ENCODE measurements at places on chromosomes 13 and 19.
A peak's percentile ranks its signal among the peaks of the same experiment; 100 is the strongest.

- DNase-seq = no peak
Measured at GRCh38 chr19:18287836-18288772, 6.7 kb upstream of the JUND start.

DNA sequence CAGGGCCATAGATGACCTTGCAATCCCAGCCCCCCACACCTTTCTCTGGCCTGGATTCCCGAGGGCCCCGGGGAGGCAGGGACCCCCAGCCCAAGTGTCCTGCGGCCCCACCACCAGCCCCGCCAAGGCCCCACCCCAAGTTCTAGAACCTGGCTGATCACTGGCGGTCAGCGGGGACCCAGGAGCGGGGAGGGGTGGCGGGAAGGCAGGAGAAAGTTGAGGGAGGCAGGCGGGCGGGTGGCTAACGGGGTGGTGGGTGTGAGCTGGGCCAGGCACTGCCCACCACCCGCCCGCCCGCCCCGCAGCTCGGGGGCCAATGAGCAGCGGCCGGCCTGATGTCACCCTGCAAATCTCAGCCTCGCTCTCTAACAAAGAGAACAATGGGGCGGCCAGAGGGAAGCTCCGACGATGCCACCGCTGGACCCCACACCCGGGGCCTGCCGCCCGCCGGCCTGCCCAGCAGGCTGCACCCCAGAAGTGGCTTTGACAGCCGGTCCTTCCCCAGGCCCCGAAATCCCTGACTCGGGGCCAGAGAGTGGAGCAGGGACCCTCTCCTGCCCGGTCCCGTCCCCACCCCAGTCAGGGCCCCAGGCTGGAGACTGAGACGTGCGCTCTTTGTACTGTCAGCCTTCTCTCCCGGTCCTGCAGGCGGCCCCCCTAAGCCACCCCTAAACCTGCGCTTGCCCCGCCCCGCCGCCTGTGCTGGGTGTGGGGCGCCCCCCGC, 1.6 kb downstream of the MEX3D start:
- no peak for DNase-seq

DNA sequence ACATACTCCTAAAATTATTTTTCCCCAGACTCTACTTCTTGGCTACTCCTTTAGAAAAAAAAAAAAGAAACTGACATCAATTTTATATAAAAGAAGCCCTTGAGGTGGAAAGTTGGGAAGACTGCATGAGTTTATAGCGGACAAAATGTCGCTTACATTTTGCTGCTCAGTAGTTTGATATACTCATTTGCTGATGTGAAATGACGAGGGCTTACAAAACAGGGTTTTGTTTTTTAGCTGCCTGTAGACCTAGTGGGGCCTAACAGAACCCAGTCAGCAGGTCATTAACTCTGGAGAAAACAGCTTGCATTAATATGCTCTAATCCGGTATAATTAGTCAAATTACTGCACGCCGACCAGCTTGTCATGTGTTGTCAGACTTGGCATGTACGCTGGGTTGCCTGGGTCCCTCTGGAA, 37.6 kb upstream of the MAB21L1 start:
- DNase-seq = no peak

DNA sequence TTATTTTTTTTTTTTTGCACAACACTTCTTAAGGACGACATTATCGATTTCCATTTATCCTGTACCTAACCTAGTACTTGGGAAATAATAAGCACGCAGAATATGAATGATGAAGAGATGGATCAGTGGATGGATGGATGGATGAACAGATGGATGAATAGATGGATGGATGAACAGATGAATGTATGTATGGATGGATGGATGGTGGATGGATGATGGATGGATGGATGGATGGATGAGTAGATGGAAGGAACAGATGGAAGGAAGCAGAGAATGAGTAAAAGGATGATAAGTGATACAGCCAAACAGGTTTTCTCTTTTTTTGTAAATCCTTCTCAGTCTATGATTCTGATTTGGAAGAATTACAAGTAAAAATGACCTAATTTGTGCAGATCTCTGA, 166.9 kb downstream of the COL4A1 start:
- DNase-seq = no peak

DNA sequence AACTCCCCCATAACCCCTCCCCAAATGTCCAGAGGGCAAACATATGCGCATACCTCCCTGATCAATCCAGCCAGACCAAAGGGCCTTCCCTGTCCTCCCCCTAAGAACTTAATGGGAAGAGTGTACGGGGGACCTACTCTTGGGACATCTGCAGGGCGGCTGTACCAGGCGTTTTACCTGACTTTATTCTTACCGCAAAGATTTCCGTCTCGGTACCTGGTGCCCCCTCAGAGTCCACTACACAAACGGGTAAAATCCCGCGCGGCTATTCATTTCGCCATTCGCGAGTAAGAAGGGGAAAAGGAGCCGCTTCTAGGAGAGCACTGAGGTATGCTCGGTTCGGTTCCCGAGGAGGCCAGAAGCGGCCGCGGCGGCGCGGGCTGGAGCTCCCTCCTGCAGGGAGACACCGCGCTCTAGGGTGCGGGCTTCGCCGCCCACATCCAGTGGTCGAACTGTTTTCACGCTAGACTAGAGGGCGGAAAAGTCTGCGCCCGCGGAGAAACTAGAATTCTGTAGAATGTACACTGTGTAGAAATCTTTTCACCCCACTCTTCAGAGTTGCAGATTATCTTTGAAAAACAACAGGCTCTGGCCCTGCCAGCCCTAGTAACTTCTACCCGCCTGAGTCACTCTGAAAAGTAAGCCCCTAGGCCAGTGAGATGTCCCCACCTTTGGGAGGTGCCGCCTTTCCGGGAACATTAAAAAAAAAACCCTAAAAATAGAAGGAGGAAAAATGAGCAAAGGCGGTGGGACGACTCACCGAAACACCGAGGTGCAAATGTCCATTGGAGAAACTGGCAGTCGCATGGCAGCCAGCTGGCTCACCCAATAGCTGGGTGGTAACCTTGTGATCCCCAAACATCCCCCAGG, 3.8 kb upstream of the TSHZ3 start:
- DNase-seq = no peak

GRCh38 chr13:48255090-48255489, 22.1 kb downstream of the ITM2B start:
- no peak for DNase-seq

- no peak for DNase-seq
Measured at GRCh38 chr13:111901267-111901915, 165.6 kb upstream of the SOX1 start.

DNA sequence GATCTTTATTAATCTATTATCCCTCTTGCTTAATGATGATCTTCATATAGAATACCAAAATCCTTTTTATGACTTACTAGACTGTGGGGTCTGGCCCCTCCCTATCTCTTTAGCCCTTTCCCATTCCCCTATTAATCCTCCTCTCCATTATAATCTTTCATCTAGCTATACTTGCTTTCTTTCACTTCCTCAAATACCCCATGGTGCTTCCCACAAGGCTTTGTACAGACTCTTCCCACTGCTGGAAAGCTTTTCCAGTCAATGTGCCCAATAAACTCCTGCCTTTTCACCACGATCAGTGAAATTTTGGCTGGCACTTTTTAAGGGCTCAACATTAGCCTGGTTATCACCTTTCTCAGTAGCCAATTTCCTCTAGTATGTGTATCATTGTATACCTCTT, 3.2 kb upstream of the EBPL start:
- no peak for DNase-seq

- DNase-seq = no peak
Measured at GRCh38 chr19:52743091-52743490, 8.2 kb upstream of the ZNF611 start.

GRCh38 chr19:51566489-51567100, 4.5 kb upstream of the ZNF175 start:
- no peak for DNase-seq

GRCh38 chr13:98445340-98446233, 131.3 kb downstream of the STK24 start:
- peak; percentile 53 for DNase-seq

DNA sequence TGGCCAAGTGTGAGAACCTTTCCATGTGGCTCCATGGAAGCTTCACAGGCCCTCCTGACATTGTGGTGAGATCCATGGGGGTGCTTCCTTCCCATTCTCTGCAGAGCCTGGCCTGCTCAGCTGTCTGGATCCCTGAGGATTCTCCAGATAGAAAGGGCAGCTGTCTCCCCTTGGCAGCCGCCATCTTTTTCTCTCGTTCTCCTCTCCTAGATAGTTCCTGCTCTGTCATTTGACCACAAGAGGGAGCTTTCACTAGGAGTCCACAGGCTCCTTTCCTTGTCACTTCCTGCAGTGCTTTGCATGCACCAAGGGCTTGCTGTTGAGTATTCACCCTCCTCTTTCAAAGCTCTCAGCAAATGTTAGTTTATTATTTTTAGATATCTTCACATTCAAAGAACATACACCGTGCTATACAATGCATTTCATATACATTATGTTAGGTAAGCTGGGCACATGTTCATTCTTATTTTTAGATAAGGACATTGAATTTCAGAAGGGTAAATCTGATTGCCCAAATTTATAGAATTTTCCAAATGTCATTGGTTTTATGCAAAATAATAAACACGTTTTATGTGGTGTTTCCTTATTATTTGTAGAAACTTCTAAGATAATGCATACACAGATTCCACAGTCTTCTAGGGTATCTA, 133.2 kb downstream of the FRY start:
- DNase-seq = no peak

- no peak for DNase-seq
Measured at GRCh38 chr13:30830638-30830965, 75.5 kb upstream of the MEDAG start.

Measured in stimulated activated CD8-positive, alpha-beta memory T cell treated with anti-CD3 and anti-CD28 coated beads, Interleukin-7, amount 100 ng/mL, for 48 hours (primary cell).